ENCODE measurements at places on chromosomes 6 and 20. TPM values are rescaled to one million over a fixed set of nuclear protein-coding genes. Genes with fewer than 3 reads are reported as not detected.

GRCh38 chr6:68978411-68978810, 343.3 kb downstream of the ADGRB3 start:
- H3K4me3 ChIP-seq = no peak overlapping the region
- DNase-seq = no peak
- no peaks in the 10 kb centered on the region for H3K27me3 ChIP-seq
- H3K4me1 ChIP-seq = no peaks in the 10 kb centered on the region
- H3K36me3 ChIP-seq = no peaks in the 10 kb centered on the region

DNA sequence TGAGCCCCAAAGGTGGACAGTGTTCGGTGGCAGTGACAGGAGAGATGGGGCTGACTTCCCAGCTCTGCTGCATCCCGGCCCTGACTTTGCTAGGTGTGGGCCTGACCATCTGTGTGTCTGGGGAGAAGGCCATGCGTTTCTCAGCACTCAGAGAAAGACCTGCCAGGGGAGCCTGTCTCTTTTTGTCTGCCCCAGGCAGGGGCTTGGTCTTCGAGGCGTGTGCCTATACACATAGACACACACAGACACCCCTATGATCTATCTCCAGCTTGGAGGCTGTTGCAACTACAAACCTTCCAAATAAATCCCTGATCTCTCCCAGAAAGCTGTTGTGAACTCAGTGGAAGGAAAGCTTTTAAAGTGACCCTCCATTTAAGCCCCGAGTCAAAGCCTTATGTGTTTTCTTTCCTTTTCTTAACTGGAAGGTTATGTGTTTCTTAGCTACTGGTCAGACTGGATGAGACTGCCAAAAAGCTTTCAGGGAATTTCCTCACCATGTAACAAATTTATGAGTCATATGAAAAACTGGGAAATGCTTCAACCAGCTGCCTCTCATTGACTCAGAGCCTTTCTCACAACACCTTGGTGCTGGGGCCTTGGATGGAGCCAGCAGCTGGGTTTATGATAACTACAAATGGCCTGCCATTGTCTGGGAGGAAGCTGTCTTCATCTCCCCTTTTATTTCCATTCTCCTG, 102.6 kb downstream of the CDC5L start:
- H3K27me3 ChIP-seq = no peaks in the 10 kb centered on the region
- H3K4me3 ChIP-seq = no peak overlapping the region
- peak overlapping the region; percentile 92 for H3K27ac ChIP-seq
- DNase-seq = peak; percentile 55

- H3K27me3 ChIP-seq = no peaks in the 10 kb centered on the region
- H3K4me3 ChIP-seq = no peak overlapping the region
- H3K36me3 ChIP-seq = no peaks in the 10 kb centered on the region
- no peak for DNase-seq
- H3K27ac ChIP-seq = no peak overlapping the region
These were observed 56.2 kb downstream of the BMP7 start for GRCh38 chr20:57210054-57210910.

- H3K4me1 ChIP-seq = peaks cover 14% of the 10 kb centered on the region
- H3K27ac ChIP-seq = no peak overlapping the region
- peak; percentile 70 for DNase-seq
- H3K36me3 ChIP-seq = no peaks in the 10 kb centered on the region
- no peak overlapping the region for H3K4me3 ChIP-seq
These were observed 114.2 kb downstream of the SNX5 start for GRCh38 chr20:17854307-17854903.

DNA sequence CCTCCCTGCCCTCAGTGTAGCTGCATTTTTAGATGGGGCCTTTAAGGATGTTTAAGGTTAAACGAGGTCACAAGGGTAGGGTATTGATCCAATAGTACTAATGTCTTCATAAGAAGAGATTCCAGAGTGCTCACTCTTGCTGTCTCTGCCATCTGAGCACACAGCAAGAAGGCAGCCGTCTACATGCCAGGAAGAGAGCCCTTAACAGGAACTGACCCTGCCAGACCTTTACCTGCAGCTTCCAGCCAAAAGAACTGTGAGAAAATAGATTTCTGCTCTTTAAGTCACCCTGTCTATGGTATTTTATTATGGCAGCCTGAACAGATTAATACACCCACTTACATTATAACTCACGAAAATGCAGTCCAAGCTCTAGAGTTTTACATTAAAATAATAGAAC, 685.3 kb upstream of the MARCKS start:
- DNase-seq = no peak
- H3K4me3 ChIP-seq = no peak overlapping the region
- H3K27me3 ChIP-seq = no peaks in the 10 kb centered on the region
- no peaks in the 10 kb centered on the region for H3K36me3 ChIP-seq

GRCh38 chr6:133977983-133978895, 25.2 kb downstream of the TBPL1 start:
- H3K27ac ChIP-seq = no peak overlapping the region
- H3K4me3 ChIP-seq = no peak overlapping the region
- no peak for DNase-seq

- H3K27ac ChIP-seq = no peak overlapping the region
- DNase-seq = no peak
- peaks cover 22% of the 10 kb centered on the region for H3K4me1 ChIP-seq
- no peaks in the 10 kb centered on the region for H3K27me3 ChIP-seq
- no peak overlapping the region for H3K4me3 ChIP-seq
These were observed 13.8 kb downstream of the RANBP9 start for GRCh38 chr6:13697857-13698256.

- H3K4me1 ChIP-seq = no peaks in the 10 kb centered on the region
- H3K27me3 ChIP-seq = no peaks in the 10 kb centered on the region
- no peak overlapping the region for H3K27ac ChIP-seq
- DNase-seq = no peak
- no peak overlapping the region for H3K4me3 ChIP-seq
- no peaks in the 10 kb centered on the region for H3K36me3 ChIP-seq
These were observed 241.8 kb upstream of the BMP2 start for GRCh38 chr20:6525447-6526303.

DNA sequence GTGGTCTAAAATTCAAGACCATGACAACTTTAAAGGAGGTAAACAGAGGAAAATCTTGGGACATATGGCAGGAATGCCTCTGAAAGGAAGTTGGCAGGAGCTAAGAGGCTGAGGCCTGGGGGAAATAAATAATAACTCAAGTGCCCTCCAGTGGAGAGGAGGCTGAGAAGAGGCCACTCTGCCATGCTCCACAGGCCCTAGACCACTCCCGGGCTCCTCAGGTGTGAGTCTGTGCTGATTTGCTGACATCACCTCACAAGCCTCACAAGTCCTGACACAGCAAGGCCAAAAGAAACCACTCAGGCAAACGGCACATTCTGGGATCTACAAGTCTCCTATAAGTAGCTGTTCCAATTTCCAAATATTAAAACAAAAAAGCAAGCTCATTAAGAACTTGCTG, 91.0 kb upstream of the RIPOR2 start:
- peak; percentile 94 for DNase-seq
- no peaks in the 10 kb centered on the region for H3K27me3 ChIP-seq
- peak overlapping the region; percentile 43 for H3K27ac ChIP-seq
- H3K4me3 ChIP-seq = no peak overlapping the region
- peaks cover 19% of the 10 kb centered on the region for H3K4me1 ChIP-seq

- no peak overlapping the region for H3K4me3 ChIP-seq
- H3K4me1 ChIP-seq = no peaks in the 10 kb centered on the region
- H3K36me3 ChIP-seq = no peaks in the 10 kb centered on the region
- no peaks in the 10 kb centered on the region for H3K27me3 ChIP-seq
- DNase-seq = no peak
These were observed 140.6 kb upstream of the SCGN start for GRCh38 chr6:25511376-25511775.

GRCh38 chr6:134830940-134831339, 119.0 kb downstream of the ALDH8A1 start:
- peaks cover 6% of the 10 kb centered on the region for H3K4me1 ChIP-seq
- no peak for DNase-seq
- no peaks in the 10 kb centered on the region for H3K36me3 ChIP-seq
- H3K4me3 ChIP-seq = no peak overlapping the region

DNA sequence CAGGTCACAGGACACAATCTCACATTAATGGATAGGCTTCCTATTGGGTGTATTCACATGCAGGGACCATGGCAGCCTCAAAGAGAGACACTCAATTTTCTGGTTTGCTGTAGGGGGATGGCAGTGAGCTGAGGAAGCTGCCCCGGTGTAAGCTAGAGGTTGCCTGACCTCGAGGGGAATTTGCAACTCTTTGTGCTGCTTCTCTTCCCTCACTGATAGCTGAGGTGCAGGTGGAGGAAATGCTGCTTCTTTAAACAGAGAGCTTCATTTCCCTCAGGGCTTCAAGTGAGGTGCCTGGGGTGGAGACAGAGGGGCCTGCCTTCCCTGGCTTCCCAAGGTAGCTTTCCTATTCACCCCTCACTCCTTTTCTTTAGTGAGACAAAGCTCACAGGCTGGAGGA, 151.9 kb downstream of the CD83 start:
- no peak overlapping the region for H3K4me3 ChIP-seq
- no peak overlapping the region for H3K27ac ChIP-seq
- DNase-seq = no peak

DNA sequence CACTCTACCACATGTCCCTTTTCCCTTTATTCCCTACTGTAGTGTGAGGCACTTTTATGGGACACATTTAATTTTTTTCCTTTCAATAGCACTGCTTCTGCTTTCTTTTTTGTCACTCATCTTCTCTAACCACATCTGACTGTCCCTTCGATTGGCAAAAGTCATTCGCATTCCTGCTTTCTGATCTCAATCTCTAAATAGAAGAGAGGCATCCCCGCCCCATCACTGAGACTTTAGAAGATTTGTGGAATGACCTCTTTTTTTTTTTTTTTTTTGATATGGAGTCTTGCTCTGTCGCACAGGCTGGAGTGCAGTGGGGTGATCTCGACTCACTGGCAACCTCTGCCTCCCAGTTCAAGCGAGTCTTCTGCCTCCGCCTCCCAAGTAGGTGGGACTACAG, 9.1 kb downstream of the ZNF292 start:
- no peaks in the 10 kb centered on the region for H3K36me3 ChIP-seq
- H3K27me3 ChIP-seq = no peaks in the 10 kb centered on the region
- no peak for DNase-seq
- no peak overlapping the region for H3K4me3 ChIP-seq
- H3K4me1 ChIP-seq = peaks cover 19% of the 10 kb centered on the region

DNA sequence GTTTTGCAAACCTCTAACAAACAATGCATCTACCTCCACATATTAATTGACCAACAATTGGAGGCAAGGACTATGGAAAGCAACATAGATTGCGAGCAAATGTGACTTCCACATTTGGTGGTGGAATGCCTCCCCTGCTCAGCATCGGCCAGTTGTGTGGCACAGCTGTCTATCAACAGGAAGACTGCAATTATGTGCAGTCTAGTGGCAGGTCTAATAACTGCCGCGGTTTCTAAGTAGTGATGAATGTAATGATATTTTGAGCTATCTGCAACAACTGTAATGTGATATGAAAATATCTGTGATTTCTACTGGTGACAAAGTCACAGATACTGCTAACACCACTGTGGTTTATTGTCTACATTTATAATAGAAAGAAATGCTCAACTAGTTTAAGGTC, 56.8 kb downstream of the NCR2 start:
- no peak for DNase-seq
- H3K36me3 ChIP-seq = no peaks in the 10 kb centered on the region
- no peaks in the 10 kb centered on the region for H3K4me1 ChIP-seq
- no peak overlapping the region for H3K4me3 ChIP-seq
- no peaks in the 10 kb centered on the region for H3K27me3 ChIP-seq

TUBB1 gene
- not detected for total RNA-seq

DDX43 gene
- total RNA-seq = 1.5 TPM

WFDC5 gene
- total RNA-seq = not detected

ZNF341 gene
- 2.3 TPM for total RNA-seq

ZNF311 gene
- total RNA-seq = 1.5 TPM

SLC32A1 gene
- not detected for total RNA-seq

PTGIS gene
- total RNA-seq = 22.3 TPM

DACT2 gene
- not detected for total RNA-seq

SLC17A2 gene
- not detected for total RNA-seq

DDO gene
- total RNA-seq = 2.5 TPM

TLDC2 gene
- 0.45 TPM for total RNA-seq

SNAI1 gene
- total RNA-seq = 8.2 TPM

KHDC1L gene
- not detected for total RNA-seq

HLA-DRA gene
- 53.0 TPM for total RNA-seq

RGS17 gene
- total RNA-seq = 18.6 TPM
